ENCODE measurements at places on chromosomes 5 and 9.
A peak's percentile ranks its signal among the peaks of the same experiment; 100 is the strongest.

DNA sequence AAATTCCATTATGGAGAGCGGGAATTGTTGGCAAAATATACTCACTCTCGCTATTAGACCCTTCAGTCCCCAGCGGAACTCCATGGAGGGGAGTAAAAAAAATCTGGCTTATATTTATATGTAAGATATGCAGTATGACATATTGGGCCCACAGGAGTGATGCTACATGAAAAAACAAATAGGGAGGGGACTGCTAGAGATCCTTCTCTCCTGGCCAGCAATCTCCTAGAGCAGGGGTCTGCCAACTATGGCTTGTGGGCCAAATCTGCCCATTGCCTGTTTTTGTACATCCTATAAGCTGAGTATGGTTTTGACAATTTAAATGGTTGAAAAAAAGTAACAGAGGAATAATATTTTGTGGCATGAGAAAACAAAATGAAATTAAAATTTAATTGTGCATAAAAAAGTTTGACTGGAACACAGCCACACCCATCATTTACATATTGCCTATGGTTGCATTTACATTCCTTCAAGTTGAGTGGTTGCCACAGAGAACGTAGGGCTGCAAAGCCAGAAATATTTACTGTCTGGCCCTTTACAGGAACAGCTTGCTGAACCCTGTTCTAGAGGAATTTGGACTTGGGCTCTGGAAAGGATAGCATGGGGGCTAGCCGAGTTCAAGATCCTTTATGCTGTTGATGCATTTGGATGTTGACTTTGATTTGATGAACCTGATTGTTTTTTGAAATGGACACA is 197.3 kb upstream of the CLINT1 start:
- no peak for DNase-seq

DNA sequence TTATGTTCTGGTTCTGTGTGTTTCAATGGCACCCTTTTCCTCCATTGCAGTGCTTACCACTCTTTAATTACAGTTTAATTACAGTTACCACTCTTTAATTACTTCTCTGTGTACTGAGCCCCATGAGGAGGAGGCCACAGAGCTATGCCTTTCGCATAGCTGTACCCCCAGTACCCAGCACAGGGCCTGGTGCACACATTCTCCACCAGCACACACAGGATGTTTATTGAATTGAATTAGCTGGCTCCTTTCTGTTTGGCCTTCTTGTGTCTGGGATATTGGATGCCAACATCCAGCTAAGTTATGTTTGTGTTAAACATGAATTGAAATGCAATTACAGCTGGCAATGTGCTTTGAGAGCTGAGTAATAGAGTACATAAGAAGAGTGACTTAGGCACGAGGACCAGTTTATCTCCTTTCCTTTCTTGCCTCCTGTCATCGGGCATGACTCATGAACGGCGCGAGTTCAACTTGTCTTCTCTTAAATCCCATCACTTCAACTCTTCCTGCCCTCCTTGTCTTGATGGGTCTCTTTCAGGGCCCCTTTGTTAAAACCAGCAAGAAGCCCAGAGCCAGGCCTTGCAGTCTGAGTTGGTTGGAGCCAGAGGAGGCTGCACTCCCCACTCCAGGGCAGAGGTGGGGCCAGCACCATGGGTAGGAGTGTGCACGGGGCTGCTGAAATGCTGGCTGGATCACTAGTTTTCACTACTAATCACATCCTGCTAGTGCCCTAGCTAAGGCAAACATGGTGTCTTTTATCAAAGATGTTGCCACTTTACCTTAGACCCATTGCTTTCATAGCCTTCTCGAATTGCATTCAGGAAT is 37.4 kb downstream of the MVB12B start:
- no peak for DNase-seq

DNA sequence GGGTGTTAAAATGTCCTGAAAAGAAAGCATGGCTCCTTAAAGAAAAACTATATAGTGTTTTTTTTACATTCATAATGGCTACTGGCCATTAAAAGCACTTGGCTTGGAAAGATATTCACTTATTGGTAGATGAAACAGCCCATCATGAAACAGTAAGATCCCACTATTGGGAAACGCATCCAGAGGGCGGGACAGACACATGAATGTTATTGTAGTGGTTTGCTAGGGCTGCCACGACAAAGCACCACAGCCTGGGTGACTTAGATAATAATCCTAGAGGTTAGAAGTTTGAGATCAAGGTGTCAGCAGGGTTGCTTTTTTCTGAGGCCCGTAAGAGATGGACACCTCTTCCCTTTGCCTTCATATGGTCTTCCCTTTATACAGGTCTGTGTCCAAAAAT is 139.4 kb upstream of the ANKH start:
- DNase-seq: no peak

DNA sequence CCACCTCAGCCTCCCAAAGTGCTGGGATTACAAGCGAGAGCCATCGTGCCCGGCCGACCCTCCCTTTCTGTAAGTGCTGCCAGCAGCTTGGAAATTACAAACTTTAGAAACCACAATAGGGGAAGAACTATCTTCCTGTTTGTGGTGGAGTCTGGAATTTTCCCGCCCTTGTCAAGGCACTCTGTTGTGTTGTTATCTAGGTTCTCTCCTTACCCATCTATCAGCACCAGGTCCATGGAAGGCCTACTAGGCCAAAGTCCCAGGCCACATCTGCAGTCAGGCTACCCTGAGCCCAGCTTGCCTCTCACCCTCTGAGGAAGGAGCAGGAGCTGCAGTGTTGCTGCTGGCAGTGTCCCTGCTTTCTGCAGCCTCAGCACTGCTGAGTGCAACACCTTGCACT is 214.9 kb downstream of the MCTP1 start:
- DNase-seq: no peak

DNA sequence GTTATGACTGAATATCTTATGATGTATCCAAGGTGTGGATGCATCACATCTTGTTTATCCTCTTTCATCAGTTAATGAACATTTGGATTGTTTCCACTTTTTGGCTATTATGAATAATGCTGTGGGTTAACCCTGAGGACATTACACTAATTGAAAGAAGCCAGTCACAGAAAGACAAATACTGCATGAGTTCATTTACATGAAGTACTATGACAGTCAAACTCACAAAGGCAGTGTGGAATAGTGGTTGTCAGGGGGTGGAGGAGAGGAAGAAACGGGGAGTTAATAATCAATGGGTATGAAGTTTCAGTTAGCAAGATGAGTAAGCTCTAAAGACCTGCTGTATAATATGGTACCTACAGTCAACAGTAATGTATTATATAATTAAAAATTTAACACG is 409.4 kb upstream of the CTNND2 start:
- DNase-seq: no peak

DNA sequence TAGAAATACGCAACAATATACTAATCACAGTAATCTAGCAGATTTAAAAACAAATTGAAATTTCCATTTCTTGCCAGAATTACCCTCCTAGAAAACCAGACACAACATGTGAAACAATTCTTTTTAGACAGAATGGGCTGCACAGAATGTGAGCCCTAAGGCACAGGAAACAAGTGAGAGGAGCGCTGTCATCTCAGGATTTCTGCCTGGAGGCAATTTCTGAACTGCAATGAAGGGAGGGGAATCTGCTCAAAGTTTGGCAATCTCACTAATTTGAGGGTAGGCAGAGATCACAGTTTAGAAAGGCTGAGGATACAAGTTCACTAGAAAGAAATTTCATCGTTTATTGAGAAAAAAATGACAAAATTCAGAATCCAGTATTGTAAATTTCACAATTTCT is 70.3 kb downstream of the INIP start:
- DNase-seq: no peak

GRCh38 chr5:53071738-53072137 is 37.8 kb downstream of the MOCS2 start:
- DNase-seq: no peak

DNA sequence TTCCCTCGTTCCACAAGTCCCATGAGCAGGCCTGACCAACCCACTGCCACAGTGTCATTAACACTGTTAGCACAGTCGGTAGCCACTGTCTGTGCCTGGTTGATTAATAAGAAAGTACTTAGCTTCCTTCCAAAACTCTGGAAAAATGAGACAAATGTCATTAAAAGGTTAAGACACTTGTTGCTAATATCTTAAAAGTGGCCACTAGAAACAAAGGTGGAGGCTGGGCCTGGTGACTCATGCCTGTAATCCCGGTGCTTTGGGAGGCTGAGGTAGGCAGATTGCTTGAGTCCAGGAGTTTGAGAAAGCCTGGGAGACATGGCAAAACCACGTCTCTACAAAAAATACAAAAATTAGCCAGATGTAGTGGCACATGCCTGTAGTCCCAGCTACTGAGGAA is 194.0 kb downstream of the PDZD2 start:
- DNase-seq: no peak

GRCh38 chr5:143401227-143402016 is 2.1 kb downstream of the NR3C1 start:
- no peak for DNase-seq

GRCh38 chr5:112036206-112036605 is 279.2 kb upstream of the NREP start:
- DNase-seq: no peak

DNA sequence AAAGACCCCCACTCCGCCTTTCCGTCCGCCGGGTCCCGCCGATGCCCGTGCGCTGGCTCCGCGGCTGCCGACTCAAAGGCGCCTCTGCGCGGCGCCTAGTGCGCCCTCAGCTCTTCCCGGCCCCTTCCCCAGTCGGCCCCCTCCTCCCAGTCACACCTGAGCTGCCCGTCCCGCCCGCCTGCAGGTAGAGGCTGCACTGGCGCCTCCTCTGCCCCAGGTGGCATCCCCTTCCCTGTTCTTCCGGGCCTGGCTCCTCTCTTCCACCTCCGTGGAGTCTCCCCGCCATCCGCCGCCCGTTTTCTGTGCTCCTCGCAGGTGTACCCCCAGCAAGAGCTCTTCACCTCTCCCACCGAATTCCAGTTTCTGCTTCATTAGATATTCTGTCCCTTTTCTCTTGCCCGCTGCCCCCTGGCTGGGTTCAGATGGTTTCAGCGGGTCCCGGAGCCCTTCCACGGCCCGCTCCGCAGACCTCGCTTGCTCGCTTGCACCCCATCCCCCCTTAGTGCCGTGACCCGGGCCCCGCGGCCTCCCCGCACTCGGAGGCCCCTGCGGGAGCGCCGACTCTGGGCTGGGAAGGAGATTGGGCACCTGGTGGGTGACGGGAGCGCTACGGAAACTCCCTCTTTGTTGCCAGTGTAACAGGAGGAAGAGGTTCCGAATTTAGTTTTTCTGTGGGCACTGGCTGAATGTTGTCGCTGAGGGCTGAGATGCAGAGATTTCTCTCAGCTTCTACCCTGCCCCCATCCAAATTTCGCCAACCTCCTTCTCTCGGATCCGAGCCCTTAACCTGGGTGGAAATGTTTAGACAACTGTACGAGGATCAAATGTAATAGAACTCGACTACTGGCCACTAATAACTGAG is 809 bp downstream of the SLC44A1 start:
- DNase-seq: peak; percentile 12
